ENCODE measurements at places on chromosomes 1 and 21.

- peak; percentile 41 for DNase-seq
Measured at GRCh38 chr1:185533596-185533995, 200.6 kb upstream of the HMCN1 start.

DNA sequence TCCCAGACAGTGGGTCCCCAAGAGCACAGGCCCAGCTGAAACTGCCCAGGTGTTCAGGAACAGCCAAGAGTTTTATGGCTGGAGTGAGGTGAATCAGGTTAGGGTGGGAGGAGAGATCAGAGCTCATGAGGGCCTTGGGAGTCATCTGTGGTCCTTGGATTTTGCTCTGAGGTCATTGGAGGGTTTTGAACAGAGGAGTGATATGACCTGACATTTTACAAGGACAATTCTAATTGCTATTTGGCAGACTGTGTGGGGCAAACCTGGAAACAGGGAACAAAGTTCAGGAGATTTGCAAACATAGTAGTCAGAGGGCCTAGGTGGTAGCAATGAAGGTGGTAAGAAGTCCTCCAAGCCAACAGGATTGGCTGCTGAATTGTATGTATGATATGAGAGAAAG lies 31.1 kb upstream of the LRRN2 start:
- no peak for DNase-seq

GRCh38 chr1:188660572-188660971 lies 1817.1 kb downstream of the BRINP3 start:
- DNase-seq = no peak

DNA sequence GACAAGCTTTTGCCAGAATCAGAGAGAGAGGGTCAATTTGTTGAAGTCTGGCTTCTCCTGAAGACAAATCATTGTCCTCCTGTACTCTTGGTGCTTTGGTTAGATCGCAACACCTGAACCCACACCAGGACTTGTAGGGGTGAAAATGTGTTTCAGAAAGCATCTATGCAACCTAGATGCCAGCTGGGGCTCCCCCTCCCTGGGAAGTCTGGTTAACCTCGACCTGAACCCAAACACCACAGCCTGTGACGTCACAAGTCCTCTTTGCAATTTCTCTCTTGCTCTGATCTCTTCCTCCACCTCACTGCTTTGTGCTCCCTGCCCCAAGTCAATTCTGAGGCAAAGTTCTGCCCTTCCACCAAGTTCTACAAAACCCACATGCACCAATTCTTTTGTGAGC lies 42.8 kb upstream of the USP24 start:
- DNase-seq = no peak

DNA sequence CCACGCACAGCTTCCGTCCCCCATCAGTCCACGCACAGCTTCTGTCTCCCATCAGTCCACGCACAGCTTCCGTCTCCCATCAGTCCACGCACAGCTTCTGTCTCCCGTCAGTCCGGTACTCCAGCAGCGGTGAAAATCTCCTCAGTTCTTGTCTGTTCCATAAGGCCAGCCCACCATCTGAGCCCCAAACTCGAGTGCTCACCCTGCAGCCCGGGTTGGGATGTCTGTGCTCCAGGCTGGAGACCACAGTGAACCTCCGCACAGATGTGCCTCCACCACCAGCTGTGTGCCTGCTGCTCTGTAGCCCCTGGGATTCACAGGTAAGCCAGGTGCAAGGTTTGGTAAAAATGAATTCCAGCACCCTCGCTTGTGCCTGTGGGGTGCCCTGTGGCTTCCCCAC lies 258.6 kb downstream of the NPHP4 start:
- no peak for DNase-seq

- no peak for DNase-seq
Measured at GRCh38 chr1:93620841-93621210, 60.8 kb downstream of the BCAR3 start.

DNA sequence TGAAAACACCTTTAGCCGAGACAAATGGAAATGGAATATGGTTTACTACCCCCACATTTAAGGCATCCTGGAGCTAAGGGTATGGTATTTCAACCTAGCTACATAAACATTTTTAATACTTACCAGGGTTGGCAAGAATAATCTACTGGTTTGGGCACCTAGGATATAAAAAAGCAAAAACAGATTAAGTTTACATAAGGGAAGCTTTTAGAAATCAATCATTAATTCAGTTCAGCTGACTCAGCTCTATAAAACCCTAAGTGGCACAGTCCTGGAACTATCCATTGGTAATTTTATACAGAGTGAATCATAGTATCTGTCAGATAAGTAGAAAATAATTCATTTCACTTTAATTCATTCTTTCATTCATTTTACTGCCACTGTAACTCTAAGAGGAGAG lies 355.2 kb downstream of the VAV3 start:
- DNase-seq = no peak

GRCh38 chr1:91948097-91948496 lies 1.1 kb upstream of the BRDT start:
- no peak for DNase-seq

DNA sequence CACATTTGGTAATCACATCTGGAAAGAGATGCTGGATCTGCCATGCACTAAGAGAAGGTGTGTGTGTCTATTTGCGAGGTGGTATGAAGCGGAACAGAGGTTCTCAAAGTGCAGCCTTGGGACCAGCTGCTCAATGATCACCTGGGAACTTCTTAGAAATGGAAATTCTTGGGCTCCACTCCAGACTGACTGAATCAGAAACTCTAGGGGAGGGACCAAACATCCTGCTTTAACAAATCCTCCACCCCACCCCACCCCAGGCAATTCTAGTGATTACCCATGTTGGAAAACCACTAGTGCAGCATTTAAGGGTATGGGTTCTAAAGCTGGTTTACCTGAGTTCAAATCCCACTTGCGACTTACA lies 143.9 kb upstream of the JUN start:
- no peak for DNase-seq

- no peak for DNase-seq
Measured at GRCh38 chr1:155170101-155170785, 2.9 kb downstream of the KRTCAP2 start.

DNA sequence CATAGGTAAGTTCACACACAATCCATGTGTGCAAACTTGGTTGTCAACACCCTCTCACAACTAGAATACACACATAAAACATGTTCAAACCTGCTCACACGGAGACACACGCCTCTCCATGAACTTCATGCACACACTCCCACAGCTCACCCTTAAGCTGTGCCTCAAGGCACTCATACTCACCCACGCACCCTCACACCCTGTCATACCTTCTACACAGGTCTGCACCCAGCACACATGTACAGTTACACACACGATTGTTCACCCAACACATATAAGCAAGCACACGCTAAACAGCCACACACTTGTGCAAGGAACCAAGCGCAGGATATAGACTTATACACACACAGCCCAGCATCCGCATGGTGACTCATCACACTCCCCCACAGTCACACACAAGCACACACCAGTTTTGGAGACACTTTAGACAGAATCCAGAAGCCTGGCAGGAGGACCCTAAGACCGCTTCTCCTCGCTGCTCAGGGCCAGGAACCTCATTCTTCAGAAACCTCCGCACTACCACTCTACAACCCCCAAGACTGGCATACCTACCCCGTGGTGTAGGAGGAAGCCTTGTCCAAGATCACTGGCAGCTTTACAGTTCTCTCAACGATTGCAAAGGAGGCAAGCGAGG lies 58.7 kb upstream of the ZC3H12A start:
- no peak for DNase-seq

DNA sequence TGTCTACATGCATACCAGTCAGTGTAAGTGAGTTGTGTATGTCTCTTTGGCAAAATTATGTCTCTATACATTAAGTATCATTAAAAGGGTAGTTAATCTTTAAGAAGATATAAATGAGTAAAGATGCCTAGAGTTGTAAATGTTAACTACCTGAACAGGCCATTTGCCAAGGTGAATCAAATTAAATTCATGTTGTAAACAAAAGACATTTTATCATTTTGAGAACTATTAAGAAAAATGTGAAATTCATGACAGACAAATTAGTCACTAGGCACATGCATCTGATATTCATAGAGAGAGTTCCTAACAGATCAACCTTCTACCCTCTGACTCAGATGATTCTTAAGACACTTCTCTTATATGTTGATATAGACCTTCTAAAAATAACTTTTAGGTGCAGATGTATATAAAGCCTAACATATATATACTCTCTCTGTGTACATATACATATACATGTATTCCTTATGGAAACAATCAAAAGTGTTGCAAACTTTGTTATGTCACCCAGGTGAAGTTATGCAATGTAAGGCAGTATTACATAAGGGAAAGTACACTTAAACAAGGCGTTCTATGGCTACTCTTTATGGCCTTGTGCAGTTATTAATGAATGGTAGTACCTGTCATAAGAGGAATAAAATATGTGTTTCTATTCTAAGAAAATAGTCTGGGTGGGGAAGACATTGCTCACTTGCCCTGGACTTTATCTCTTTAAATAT lies at the start of gene TMPRSS15:
Gene TMPRSS15, minus strand, starts transcription at position 51 of the 716 bp plus-strand sequence. CDS start 163 bp downstream, outside the sequence.
- no peak for DNase-seq

GRCh38 chr1:243596431-243597062 lies 253.5 kb downstream of the AKT3 start:
- peak; percentile 53 for DNase-seq

DNA sequence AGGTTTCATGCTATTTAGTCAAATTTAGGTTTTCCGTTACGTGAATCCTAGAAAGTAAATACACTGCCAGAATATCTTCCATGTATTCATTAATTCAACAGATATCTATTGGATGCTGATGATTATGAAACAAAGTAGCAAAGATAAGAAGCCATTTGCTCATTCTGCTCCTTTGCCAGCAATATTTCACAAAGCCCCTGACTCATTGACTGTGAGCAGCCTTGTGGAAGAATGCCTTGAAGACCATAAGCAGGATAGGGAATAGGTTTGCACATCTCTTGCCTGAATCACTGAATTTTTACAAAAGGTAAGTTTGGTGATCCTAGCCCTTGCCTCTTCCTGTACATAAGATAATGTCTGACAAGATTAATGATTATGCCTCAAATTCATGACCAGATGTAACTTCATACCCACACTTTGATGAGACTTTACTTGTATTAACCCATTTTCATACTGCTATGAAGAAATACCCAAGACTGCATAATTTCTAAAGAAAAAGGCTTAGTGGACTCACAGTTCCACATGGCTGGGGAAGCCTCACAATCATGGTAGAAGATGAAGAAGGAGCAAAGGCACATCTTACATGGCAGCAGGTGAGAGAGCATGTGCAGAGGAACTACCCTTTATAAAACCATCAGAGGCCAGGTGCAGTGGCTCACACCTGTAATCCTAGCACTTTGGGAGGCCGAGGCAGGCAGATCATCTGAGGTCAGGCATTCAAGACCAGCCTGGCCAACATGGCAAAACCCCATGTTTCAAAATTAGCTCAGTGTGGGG lies 1.6 kb upstream of the PIGK start:
- DNase-seq = no peak

DNA sequence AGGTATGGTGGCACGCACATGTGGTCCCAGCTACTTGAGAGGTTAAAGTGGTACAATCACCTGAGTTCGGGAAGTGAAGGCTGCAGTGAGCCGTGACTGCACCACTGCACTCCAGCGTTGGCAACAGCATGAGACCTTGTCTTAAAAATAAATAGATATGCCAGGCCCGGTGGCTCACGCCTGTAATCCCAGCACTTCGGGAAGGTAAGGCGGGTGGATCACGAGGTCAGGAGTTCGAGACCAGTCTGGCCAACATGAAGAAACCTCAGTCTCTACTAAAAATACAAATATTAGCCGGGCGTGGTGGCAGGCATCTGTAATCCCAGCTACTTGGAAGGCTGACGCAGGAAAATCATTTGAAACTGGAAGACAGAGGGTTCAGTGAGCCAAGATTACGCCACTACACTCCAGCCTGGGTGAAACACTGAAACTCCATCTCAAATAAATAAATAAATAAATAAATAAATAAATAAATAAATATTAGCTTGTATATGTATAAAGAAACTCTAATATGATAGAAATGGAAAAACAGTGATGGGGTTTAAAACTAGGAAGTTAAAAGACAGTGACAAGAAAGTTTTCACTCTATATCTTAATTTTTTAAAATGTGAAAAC lies 18.8 kb downstream of the GATAD2B start:
- no peak for DNase-seq

- no peak for DNase-seq
Measured at GRCh38 chr1:95080879-95081278, 8.1 kb upstream of the ALG14 start.

DNA sequence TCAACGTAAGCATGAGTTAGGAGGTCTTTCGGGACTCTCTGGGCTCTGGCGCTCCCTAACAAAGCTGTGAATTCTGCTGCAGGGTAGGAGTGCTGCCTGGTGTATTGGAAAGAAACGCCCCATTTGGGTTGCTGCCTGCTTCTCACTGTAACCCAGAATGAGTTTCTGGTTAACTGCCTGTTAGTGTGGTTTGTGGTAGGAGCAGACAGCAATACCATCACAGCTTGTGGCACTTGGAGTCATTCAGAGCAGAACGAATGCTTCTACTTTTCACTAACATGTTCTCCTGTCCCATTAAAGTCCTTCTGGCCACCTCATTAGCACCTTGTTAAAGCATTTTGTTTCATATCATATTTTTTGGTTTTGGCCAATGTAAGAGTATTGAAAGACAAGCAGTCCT lies 18.1 kb downstream of the MAP3K7CL start:
- DNase-seq = no peak

DNA sequence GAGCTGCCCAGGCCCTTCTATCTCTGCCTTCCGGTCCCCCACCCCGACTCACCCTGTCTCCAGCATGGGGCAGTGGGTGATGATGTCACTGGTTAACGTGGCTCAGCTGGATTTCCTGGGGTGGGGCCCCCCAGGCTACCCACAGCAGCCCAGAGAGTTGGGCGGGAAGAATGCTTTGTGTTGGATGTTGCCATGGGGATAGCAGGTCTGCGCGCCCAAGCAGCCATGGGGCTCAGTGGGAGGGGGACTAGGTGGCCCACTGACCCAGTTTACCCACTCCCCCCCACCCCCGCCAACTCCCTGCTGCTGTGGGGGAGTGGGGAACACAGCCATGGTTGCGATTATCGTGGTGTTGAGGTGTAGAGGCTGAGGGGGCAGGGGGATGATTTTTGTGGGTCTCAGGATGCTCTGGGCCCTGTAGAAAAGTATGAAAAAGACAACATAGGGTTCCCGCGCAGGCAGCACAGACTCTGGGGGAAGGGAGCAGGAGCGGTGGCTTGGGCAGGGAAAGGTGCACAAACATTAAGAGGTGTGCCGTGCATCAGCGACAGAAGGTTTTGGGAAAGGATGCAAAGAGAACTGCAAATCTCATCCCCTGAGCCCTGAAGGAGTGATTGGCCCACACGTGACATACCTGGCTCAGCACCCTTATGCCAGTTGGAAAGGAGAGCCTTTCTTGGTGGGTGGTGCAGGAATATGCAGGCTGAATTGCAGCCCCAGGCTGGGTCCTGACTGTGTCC lies 8.5 kb downstream of the CELSR2 start:
- DNase-seq = no peak

- DNase-seq = no peak
Measured at GRCh38 chr1:32137111-32137510, 29.3 kb downstream of the KPNA6 start.

DNA sequence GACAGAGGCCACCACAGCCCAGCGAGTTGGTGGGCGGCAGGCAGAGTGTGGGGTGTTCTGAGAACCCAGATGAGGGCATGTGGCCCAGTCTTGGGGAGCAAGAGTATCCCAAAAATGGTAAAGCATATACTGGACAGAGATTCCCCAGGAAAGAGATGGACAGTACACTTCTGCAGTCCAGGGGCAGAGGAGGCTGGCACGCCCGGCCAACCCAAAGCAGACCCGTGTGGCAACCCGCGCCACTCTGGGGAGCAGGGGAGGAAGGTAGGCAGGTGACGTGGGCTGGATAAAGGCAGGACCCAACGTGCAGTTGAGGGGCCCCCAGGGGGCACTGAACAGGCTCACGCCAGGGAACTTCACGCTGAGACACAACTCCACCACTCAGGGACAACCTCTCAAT lies 46.4 kb upstream of the RIPK4 start:
- DNase-seq = no peak

Measured in HL-60 (cell line).